ENCODE measurements at places on chromosomes 7 and 10. TPM values are rescaled to one million over a fixed set of nuclear protein-coding genes. Genes with fewer than 3 reads are reported as not detected.

The FXYD4 gene
- not detected for total RNA-seq

- no peak for DNase-seq
- no peaks in the 10 kb centered on the region for H3K4me1 ChIP-seq
- H3K27me3 ChIP-seq: no peaks in the 10 kb centered on the region
- no peak overlapping the region for H3K4me3 ChIP-seq
- H3K36me3 ChIP-seq: no peaks in the 10 kb centered on the region
Observed at GRCh38 chr7:82678716-82679115, 235.1 kb upstream of the CACNA2D1 start.

GRCh38 chr10:84366041-84366440, 37.7 kb downstream of the CCSER2 start:
- no peaks in the 10 kb centered on the region for H3K36me3 ChIP-seq
- H3K4me1 ChIP-seq: peaks cover 15% of the 10 kb centered on the region
- H3K27me3 ChIP-seq: no peaks in the 10 kb centered on the region
- H3K4me3 ChIP-seq: no peak overlapping the region
- H3K27ac ChIP-seq: no peak overlapping the region

The ZNF503 gene
- 5.8 TPM for total RNA-seq

DNA sequence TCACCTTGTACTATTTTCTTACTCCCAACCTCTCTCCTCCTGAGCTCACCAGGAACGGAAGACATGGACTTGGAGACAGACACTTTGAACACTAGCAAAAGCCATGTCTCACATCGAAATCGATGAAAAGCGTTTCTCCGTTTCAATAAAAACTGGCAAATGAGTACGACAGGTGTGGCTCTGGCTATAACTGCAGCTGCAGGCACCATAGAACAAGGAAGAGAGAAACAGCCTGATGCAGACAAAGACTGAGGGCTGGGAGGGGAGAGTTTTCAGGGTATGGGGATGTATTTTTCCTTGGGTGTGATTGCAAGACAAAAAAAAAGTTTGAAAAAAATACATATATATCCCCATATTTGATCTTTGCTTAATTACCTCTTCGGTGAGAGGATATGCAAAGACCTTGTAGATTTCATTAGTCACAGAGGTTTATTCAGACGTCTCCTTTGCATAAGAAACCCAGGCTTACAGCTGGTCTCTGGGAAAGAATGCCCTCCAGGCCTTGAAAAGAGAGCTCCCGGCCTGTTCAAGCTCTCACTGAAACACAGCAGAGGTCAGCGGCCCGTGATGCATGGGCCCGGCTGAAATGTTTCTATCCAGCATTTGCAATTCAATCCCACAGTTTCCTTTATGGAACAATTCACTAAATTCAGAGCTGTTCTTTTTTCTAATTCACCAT, 63.1 kb downstream of the TLL2 start:
- no peak overlapping the region for H3K4me3 ChIP-seq
- no peaks in the 10 kb centered on the region for H3K4me1 ChIP-seq
- DNase-seq: no peak

The MRC1 gene
- not detected for total RNA-seq

GRCh38 chr7:84985073-84985784, 201.6 kb downstream of the SEMA3D start:
- no peak overlapping the region for H3K4me3 ChIP-seq
- no peaks in the 10 kb centered on the region for H3K36me3 ChIP-seq
- H3K4me1 ChIP-seq: no peaks in the 10 kb centered on the region
- no peak for DNase-seq
- no peak overlapping the region for H3K27ac ChIP-seq

The RBM28 gene
- total RNA-seq: 49.0 TPM

DNA sequence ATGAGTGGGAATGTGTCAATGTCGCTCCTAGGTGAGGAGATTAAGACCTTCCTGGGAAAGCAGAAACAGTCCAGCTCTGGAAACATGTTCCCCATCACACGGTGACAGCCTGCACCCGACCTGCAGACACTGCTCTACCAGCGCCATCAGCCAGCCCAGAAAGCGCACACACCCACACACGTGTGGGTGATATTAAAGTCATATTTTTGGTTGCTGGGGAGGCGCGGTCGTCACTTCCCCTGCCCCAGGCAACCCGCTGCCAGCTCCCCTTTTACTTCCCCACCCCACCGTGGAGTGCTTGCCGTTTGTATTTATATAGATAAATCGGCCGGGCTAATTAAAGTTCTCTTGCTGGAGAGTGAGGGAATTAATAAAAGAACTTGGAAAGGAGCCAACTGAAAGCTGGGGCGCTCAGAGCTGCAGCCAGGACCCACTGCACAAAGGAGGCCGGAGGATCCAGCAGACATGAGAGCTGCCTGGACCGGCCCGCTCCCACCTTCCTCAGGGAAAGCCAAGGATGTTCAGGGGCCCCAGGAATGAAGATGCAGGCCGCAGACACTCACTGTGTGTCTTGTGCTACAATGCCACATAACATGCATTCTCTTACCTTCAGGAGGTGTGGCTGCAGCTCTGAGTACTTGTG, 145.2 kb upstream of the UNC5B start:
- DNase-seq: no peak
- H3K4me1 ChIP-seq: no peaks in the 10 kb centered on the region
- no peak overlapping the region for H3K4me3 ChIP-seq
- peaks cover 5% of the 10 kb centered on the region for H3K27me3 ChIP-seq
- H3K27ac ChIP-seq: no peak overlapping the region

DNA sequence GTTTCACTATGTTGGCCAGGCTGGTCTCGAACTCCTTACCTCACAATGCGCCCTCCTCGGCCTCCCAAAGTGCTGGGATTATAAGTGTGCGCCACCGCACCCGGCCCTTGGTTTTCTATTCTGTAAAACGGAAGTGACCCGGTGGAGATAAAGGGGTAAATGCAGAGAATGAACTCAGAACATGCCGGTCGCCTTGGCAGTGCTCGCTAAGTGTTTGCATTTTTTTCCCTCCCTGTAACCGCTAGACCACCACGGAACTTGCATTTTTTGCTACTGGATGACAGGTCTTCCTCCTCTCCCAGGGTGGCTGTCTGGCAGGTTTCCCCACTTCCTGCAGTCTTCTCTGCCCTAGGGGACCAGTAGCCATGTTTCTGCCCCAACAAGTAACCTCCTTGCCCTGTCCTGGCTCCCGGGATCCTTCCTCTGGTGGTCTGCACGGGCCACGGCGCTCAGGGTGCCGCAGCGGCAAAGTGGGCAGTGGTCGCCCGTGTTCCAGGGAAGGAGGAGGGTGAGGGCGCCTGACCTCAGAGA, 18.8 kb upstream of the GNA12 start:
- peak overlapping the region; percentile 94 for H3K27ac ChIP-seq
- no peaks in the 10 kb centered on the region for H3K36me3 ChIP-seq
- no peak for DNase-seq
- H3K4me3 ChIP-seq: peak overlapping the region; percentile 58

GRCh38 chr10:53744746-53745145, 972.2 kb upstream of the MBL2 start:
- H3K27me3 ChIP-seq: no peaks in the 10 kb centered on the region
- no peaks in the 10 kb centered on the region for H3K36me3 ChIP-seq
- no peak for DNase-seq
- no peak overlapping the region for H3K27ac ChIP-seq

The NXPH1 gene
- not detected for total RNA-seq

GRCh38 chr7:176381-176780, 16.0 kb upstream of the FAM20C start:
- no peaks in the 10 kb centered on the region for H3K4me1 ChIP-seq
- no peaks in the 10 kb centered on the region for H3K36me3 ChIP-seq
- DNase-seq: no peak
- peaks cover 74% of the 10 kb centered on the region for H3K27me3 ChIP-seq
- no peak overlapping the region for H3K27ac ChIP-seq
- H3K4me3 ChIP-seq: no peak overlapping the region

The PLEKHS1 gene
- not detected for total RNA-seq

GRCh38 chr7:140581411-140581810, 59.2 kb downstream of the DENND2A start:
- no peaks in the 10 kb centered on the region for H3K36me3 ChIP-seq
- H3K27ac ChIP-seq: no peak overlapping the region
- no peak overlapping the region for H3K4me3 ChIP-seq

DNA sequence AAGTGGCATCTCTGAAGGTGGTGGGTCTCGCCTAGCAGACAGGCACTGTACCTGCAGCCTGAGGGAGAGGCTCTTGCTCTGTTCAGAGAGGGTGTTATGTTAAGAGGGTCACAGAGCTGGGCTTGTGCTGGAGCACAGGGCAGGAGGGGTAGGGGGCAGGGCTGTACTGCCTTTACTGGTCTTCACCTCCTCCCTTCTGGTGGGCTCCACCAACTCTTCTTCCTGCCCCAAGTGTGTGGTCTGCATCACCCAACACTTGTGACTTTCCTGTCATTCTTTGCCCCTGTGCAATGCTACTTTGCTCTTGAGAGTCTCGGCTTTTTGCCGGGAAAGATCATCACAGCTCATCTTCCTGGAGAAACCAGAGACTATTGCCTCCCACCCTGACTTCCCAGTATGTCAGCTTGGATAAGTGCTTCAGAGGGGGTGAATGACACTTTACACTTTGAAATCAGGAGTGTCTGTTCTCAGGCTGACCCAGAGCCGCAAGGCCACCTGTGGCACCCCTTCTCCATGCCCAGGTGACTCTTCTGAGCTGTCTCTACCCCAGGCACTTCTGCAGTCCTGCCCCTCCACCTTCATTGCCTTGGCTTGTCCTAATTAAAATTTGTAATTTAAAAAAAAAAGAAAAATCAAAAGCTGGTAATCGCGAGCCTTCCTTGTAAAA, 38.4 kb upstream of the IKZF1 start:
- H3K4me1 ChIP-seq: no peaks in the 10 kb centered on the region
- DNase-seq: no peak
- H3K4me3 ChIP-seq: no peak overlapping the region
- no peak overlapping the region for H3K27ac ChIP-seq

The SIRT1 gene
- 16.6 TPM for total RNA-seq

DNA sequence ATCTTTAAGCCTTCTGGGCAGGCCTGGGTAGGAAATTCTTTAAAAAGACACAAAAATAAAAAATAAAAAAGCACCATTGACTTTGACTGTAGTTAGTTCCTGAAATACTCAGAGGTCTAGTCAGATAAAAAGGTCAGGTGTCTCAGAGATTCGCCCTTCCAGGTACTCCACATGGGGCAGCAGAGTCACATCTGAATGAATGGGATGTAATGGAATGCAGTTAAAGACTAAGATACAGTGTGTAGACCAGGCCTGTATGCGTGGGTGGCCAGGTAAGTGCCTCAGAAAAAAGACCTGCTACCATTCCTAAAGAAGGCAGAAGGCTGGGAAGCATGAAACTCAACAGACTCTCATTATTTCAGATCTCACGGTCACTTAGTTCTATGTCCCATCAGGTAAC, 68.6 kb upstream of the SEM1 start:
- no peaks in the 10 kb centered on the region for H3K36me3 ChIP-seq
- no peak overlapping the region for H3K27ac ChIP-seq
- no peak overlapping the region for H3K4me3 ChIP-seq
- H3K4me1 ChIP-seq: no peaks in the 10 kb centered on the region

DNA sequence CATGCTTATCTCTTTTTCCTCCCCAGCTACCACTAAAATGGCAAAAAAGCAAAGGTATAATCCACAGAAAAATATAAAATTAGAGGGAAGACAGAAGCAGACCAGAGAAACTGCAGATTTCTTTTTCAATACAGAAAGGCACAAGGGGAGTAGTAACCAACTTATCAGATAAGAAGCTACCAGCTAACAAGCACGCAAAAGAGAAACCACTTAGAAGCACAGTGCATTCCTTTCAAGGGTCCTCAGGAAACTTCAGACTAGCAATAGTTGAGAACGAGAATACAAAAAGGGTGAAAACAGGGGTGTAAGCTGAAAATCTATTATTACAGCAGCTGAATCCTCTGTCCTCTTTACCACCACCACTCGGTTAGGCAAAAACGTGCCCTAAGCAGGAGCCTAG, 9.9 kb upstream of the OR2A5 start:
- no peaks in the 10 kb centered on the region for H3K36me3 ChIP-seq
- H3K4me3 ChIP-seq: no peak overlapping the region
- no peak overlapping the region for H3K27ac ChIP-seq
- no peaks in the 10 kb centered on the region for H3K4me1 ChIP-seq
- DNase-seq: no peak
- H3K27me3 ChIP-seq: no peaks in the 10 kb centered on the region

DNA sequence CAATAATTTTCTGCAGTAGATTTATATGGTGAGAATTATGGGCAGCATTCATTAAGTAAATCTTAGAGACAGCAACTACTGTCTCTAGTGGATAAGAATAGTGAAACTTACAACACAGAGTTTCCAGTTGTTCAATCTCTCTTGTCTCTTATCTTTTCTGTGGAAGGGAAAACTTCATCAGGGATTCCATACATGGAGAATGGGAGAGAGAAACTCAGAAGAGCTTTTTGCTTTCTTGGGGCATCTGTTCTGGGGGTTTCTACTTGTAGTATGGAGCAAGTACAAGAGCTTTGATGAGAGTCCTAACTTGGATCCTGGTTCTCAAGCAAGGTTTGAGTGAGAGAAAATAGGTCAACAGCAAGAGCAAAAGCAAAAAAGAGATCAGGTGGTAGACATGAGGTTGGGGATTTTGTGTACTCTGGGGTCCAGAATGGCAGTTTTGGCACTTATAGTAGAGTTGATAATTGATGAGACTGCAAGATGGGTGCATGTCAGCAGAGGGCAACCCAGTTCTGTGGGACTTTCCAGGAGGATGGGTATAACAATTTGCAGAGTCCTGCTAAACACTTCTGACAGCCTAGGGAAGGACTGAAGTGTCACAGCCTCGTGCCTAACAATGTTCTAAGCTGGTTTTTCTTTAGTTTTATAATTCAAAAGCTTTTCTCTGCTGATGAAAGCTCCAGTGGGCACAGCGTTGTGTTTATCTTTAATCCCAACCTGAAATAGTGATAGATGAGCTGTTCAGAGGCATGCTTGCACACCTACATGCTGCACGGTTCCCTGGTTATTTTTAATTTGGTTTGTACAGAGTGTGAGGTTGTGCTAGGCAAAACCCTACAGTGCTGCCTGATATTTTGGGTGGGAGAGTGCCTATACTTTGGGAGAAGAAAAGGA, 32.0 kb upstream of the STRIP2 start:
- peaks cover 2% of the 10 kb centered on the region for H3K36me3 ChIP-seq
- no peak for DNase-seq
- H3K27ac ChIP-seq: no peak overlapping the region
- no peaks in the 10 kb centered on the region for H3K27me3 ChIP-seq
- H3K4me3 ChIP-seq: no peak overlapping the region
- H3K4me1 ChIP-seq: no peaks in the 10 kb centered on the region

GRCh38 chr10:124403548-124403947, 15.2 kb downstream of the OAT start:
- peak; percentile 78 for DNase-seq
- no peaks in the 10 kb centered on the region for H3K4me1 ChIP-seq
- no peak overlapping the region for H3K4me3 ChIP-seq
- H3K27me3 ChIP-seq: no peaks in the 10 kb centered on the region

The NKX6-2 gene
- total RNA-seq: not detected

The ADRB1 gene
- total RNA-seq: 0.07 TPM

The OTUD1 gene
- 1.2 TPM for total RNA-seq

GRCh38 chr7:64889686-64890162, 13.3 kb upstream of the ZNF273 start:
- peaks cover 33% of the 10 kb centered on the region for H3K4me1 ChIP-seq
- peaks cover 16% of the 10 kb centered on the region for H3K27me3 ChIP-seq
- H3K4me3 ChIP-seq: peak overlapping the region; percentile 80
- H3K27ac ChIP-seq: no peak overlapping the region
- DNase-seq: no peak

GRCh38 chr7:30479202-30480120, 877 bp upstream of the NOD1 start:
- 0 out of 2 replicates have a peak, but pooled peaks cover 1% of the 10 kb centered on the region for H3K27me3 ChIP-seq
- peaks cover 45% of the 10 kb centered on the region for H3K4me1 ChIP-seq
- H3K4me3 ChIP-seq: peak overlapping the region; percentile 85
- H3K27ac ChIP-seq: no peak overlapping the region

The NME8 gene
- not detected for total RNA-seq

GRCh38 chr10:13505052-13505680, 23.6 kb downstream of the BEND7 start:
- no peak overlapping the region for H3K27ac ChIP-seq
- peaks cover 11% of the 10 kb centered on the region for H3K36me3 ChIP-seq
- DNase-seq: no peak

Data from HepG2 (cell line).